ENCODE measurements at places on chromosomes 3 and 15. TPM values are rescaled to one million over a fixed set of nuclear protein-coding genes. Genes with fewer than 3 reads are reported as not detected.

DNA sequence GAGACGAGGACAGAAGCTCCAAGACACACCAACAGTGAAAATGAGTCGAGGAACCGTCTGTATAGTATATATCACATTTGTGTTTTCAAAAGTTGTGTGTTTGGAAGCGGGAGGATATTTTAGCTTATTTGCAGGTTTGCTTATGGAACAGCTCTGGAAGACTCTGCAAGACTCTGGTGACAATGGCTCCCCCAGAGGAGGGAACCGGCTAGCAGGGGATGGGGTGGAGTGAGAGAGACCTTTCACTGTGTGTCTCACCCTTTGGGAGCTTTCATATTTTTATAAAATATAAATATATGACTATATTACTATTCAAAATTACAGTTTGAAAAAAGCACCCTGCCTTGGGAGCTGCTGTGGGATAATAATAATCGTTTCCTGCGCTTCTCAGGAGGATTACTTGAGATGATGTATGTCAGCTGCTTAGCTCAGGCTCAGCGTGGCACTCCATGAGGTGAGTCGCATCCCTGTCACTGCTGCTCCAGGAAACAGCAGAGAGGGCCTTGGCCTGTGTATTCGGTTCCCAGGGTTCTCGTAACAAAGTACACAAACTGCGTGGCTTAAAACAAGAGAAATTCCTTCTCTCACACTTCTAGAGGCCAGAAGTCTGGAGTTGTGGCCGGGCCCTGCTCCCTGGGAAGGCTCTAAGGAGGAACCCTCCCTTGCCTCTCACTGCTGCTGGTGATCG, 183.9 kb downstream of the FAM43A start:
- peaks cover 14% of the 10 kb centered on the region for H3K4me1 ChIP-seq
- H3K4me3 ChIP-seq: no peak overlapping the region
- no peak for DNase-seq
- no peaks in the 10 kb centered on the region for H3K27me3 ChIP-seq

GRCh38 chr3:57757642-57758297, 1.7 kb downstream of the SLMAP start:
- DNase-seq: no peak
- peak overlapping the region; percentile 91 for H3K27ac ChIP-seq
- H3K4me3 ChIP-seq: peak overlapping the region; percentile 96
- peaks cover 4% of the 10 kb centered on the region for H3K4me1 ChIP-seq
- H3K27me3 ChIP-seq: no peaks in the 10 kb centered on the region

DNA sequence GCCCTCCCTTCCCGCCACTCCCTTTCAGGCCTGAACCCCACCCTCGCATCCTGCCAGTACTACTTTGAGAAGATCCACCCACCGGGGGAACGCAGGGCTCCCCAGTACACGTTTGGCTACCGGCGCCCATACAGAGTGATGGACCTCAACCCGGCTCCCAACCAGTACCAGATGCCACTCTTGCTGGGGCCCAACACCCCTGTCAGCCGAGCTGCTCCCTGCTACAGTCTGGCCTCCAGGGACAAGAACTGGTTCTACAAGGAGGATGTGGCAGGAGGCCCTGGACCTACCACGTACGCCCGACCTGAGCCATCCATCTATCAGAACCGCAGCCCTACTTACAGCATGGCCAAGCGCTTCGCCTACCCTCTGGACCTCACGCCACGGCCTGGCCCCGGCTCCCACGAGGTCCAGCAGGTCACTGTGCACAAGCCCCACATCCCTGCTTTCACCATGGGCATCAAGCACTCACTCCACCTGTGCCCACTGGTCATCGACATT, 14.4 kb upstream of the CSPG4 start:
- no peak for DNase-seq
- peaks cover 7% of the 10 kb centered on the region for H3K4me1 ChIP-seq
- H3K4me3 ChIP-seq: no peak overlapping the region
- H3K27ac ChIP-seq: no peak overlapping the region
- no peaks in the 10 kb centered on the region for H3K27me3 ChIP-seq
- H3K36me3 ChIP-seq: no peaks in the 10 kb centered on the region

PTPN9 gene
- 30.8 TPM for total RNA-seq

KLHL40 gene
- not detected for total RNA-seq

FOXB1 gene
- not detected for total RNA-seq

GRCh38 chr15:32893421-32893820, 175.6 kb downstream of the GREM1 start:
- H3K27me3 ChIP-seq: no peaks in the 10 kb centered on the region
- no peak for DNase-seq
- no peak overlapping the region for H3K4me3 ChIP-seq
- no peaks in the 10 kb centered on the region for H3K36me3 ChIP-seq

DNA sequence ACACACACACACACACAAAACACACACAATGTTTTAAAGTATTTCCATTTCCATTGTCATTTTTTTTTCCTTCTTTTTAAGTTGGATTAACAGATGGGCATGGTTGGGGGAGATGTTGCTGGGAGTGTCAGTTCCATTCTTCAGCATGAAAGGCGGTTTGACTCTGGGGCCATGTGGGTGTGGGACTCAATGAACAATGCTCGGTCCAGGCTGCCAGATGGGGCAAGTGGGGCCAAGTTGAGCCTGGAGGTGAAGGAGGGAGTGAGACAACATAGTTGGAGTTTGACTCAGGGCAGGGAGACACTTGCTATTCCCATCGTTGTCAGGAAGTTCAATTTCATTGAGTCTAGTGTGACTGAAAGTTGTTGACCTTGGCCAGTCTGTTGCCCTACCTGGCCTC, 125.3 kb downstream of the TLE3 start:
- no peak overlapping the region for H3K4me3 ChIP-seq
- no peaks in the 10 kb centered on the region for H3K27me3 ChIP-seq
- no peak for DNase-seq
- H3K4me1 ChIP-seq: no peaks in the 10 kb centered on the region

GRCh38 chr15:99481113-99481950, 84.5 kb upstream of the MEF2A start:
- no peaks in the 10 kb centered on the region for H3K27me3 ChIP-seq
- DNase-seq: no peak
- no peaks in the 10 kb centered on the region for H3K36me3 ChIP-seq
- no peaks in the 10 kb centered on the region for H3K4me1 ChIP-seq

DNA sequence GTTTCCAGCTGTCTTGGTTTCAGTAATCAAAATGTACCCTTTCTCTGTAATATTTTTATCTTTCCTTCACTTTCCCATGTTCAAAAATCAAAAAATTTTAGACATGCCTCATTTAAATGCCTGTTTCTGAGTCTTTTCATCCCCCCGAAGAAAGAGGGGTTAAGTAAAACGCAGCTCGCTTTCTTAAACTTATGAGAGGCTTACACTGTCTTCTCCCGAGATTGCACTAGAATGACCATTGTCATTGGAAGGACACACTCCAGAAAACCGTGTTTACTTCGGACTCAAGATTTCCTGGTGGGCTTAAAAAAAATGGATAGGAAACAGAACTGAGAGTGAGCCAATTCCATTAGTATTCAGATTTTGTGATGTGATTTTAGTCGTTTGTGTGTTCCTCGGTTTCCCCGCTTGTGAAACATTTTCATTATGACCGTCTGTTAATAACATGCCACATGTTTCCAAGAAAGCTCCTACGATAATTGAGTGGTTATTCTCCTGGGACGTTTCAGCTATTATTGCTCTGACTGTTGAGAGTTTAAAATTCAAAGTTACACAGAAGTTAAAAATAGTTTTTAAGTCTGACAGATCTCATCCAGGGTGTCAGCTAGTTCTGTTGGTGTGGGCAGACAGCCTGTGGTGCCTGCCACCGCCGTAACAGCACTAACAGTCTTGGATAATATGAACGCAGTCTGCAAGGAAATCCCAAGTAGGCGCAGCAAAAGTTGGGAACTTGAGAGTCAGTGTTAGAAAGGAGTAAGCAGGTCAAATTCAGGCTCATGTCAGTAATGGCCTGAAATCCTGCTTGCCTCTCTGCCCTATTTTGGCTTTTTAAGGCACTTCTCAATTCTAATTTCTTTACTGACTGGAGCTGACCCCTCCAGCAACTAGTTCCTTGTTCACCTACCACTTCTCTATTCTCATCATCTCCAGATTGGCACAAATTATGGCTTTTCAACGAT, 1.5 kb downstream of the CRYBG3 start:
- no peaks in the 10 kb centered on the region for H3K27me3 ChIP-seq
- no peak for DNase-seq
- no peaks in the 10 kb centered on the region for H3K4me1 ChIP-seq

STXBP5L gene
- 0.41 TPM for total RNA-seq

PLXND1 gene
- total RNA-seq: 110 TPM

POPDC2 gene
- 35.3 TPM for total RNA-seq

DNA sequence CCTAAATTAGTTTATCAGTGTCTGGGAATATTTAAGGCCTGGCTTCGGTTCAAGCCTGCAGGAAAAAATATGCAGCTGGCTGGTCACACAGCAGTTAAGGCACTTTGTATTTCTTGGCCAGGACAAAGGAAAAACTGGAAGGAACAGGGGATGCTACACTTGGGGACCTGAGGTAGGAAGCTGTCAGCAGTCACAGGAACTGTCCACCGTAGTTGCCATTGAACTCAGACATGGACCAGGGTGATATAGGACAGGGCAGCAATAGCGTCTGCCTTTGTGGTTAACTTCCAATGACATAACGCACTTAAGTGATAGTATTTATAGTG, 49.1 kb downstream of the NR1D2 start:
- H3K27me3 ChIP-seq: no peaks in the 10 kb centered on the region
- H3K4me1 ChIP-seq: no peaks in the 10 kb centered on the region
- H3K4me3 ChIP-seq: no peak overlapping the region
- H3K36me3 ChIP-seq: no peaks in the 10 kb centered on the region
- DNase-seq: no peak

XRN1 gene
- 74.3 TPM for total RNA-seq

DNA sequence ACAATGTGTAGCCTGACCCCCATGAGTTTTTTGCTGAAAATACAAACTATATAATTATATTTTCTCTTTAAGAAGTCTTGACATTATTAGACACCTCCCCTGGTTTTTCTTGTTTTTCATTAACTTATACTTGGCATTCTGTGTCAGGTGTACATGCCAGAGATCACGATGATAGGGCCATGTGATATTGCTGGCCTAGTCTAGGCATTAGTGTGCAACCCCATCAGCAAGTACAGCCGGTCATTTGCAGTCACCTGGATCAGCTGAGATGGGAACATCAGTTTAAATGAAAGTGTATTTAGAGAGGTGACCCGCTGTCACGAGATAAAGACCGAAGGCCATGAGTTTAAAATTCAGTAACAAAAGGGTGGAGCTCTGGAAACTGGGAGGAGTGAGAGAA, 12.6 kb upstream of the SPPL2A start:
- no peaks in the 10 kb centered on the region for H3K27me3 ChIP-seq
- no peak overlapping the region for H3K27ac ChIP-seq
- no peaks in the 10 kb centered on the region for H3K4me1 ChIP-seq
- no peak overlapping the region for H3K4me3 ChIP-seq
- no peak for DNase-seq

GRCh38 chr3:193598202-193598601, 5.2 kb downstream of the OPA1 start:
- H3K36me3 ChIP-seq: no peaks in the 10 kb centered on the region
- DNase-seq: no peak
- no peak overlapping the region for H3K4me3 ChIP-seq
- no peak overlapping the region for H3K27ac ChIP-seq

DNA sequence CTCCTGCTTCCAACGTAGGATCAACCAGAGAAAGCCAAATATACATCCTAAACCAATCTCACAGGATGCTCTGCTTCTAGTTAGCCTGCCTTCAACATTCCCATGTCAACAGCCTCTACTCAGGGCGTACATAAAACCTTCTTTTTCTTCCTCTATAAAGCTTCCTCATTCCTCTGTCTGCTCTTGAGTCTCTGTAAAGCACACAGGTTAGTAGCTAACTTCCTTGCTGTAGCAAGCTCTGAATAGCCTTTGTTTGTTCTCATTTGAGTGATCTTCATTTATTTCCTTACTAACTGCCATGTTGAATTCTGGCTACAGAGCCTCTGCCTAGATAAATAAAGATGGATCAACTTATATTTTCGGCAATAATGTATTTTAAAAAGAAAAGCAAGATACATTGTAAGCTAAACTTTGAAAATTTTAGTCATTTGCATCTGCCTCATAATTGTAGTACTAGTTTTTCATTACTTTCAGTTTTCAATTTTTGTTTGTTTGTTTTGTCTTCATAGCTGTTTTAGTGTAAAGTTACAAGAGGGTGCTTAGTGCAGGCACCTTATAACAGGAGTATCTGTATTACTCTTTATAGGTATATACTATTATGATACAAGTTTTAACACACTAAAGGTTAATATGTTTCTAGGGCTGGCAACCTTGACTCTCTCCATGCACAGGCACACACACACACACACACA, 498.2 kb downstream of the PYDC2 start:
- H3K36me3 ChIP-seq: no peaks in the 10 kb centered on the region
- H3K4me1 ChIP-seq: no peaks in the 10 kb centered on the region
- no peak overlapping the region for H3K4me3 ChIP-seq
- H3K27ac ChIP-seq: no peak overlapping the region
- H3K27me3 ChIP-seq: no peaks in the 10 kb centered on the region
- no peak for DNase-seq

AHSG gene
- total RNA-seq: not detected

GRCh38 chr3:34920806-34921205, 718.5 kb upstream of the ARPP21 start:
- no peaks in the 10 kb centered on the region for H3K4me1 ChIP-seq
- no peak overlapping the region for H3K4me3 ChIP-seq
- no peaks in the 10 kb centered on the region for H3K27me3 ChIP-seq
- no peak for DNase-seq
- H3K36me3 ChIP-seq: no peaks in the 10 kb centered on the region

- DNase-seq: no peak
- no peaks in the 10 kb centered on the region for H3K36me3 ChIP-seq
These were observed 773 bp downstream of the ANKRD28 start for GRCh38 chr3:15796771-15797641.

AGTR1 gene
- 41.2 TPM for total RNA-seq
